ENCODE measurements at places on chromosomes 7 and 10.
A peak's percentile ranks its signal among the peaks of the same experiment; 100 is the strongest.

DNA sequence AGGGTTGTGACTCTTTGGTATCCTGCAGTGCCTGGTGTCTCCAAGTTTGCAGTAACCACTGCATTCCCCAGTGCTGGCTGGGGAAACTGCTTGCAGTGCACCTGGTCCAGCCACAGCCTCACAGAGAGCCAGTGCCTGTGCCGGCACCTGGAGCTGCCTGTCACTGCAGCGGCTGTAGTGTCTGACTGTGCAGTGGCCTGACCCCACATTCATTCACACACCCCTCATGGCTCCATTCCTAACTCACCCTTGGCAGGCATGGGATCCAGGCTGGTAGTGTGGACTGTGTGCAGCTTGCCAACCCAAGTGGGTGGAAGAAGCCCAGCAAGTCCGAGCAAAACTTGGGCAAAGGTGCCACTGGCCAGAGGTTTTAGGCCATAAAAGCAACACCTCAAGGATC, 3.7 kb upstream of the CYP3A43 start:
- no peak for DNase-seq

DNA sequence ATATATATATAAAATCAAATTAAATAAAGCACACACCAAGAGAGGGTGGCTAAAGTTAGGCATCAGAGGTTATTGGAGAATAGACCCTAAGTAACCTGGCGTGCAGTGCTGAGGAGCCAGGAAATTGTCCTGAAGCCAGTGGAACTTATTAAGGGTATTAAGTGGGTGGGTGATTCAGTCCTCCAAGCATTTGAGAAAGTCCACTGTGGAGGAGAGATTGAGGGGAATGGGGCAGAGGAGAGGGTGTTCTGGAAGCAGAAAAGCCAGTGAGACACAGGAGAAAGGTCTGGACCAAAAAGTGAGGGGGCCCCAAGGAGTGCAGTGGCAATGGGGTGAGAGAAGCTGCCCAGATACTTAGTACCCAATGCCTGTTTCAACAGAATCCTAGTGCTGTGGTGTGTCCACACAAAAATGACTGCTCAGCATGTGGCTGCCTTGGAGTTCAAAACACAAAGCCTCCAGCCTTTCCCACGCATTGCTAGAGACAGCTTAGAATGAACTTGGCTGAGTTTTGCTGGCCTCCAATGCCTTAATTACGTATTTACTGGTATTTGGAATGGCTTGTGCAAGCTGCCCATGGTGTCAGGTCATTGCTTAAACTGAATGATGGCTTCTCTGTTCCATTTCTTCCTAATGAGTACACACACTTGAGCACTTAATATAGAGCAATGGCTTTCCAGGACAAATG, 44.9 kb upstream of the CHST15 start:
- DNase-seq: no peak

DNA sequence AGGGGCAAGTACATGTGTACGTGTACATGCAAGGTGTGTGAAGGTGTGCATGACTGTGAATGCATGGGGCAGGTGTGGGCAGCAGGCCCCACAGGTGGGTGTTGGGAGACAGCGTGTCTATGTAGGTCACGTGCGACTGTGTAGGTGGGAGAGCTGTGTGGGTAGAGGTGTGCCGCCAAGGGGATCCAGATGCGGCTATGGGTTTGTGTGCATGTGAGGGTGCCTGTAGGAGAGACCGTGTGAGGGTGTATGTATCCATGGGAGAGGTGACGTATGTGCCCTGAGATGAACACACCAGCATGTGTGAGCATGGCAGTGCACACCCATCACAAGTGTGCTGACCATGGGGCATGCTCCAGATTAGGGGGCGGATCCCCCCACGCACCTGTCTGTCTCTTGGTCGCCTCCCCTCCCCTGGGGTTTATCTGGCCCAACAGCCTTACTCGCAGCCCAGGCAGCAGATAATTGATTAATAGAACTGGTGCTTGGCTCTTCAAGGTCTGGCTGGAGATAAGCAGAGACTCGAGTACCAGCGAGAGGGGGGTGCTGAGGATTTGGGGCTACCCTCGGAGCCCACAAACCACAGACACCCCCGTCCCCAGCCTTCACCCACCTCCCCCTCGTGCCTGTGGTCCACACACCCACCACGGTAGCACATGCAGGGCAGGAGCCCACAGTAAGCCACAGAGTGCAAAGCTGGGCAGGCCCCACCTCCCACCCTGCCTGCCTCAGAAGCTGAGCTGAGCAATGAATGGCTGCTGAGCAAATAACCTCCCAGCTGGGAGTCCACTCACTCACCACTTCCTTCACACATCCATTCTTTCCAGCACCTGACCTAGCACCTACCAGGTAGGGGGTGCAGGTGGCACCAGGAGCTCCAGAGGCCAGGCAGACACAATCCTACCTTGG, 41.4 kb upstream of the ZMIZ1 start:
- DNase-seq: no peak

DNA sequence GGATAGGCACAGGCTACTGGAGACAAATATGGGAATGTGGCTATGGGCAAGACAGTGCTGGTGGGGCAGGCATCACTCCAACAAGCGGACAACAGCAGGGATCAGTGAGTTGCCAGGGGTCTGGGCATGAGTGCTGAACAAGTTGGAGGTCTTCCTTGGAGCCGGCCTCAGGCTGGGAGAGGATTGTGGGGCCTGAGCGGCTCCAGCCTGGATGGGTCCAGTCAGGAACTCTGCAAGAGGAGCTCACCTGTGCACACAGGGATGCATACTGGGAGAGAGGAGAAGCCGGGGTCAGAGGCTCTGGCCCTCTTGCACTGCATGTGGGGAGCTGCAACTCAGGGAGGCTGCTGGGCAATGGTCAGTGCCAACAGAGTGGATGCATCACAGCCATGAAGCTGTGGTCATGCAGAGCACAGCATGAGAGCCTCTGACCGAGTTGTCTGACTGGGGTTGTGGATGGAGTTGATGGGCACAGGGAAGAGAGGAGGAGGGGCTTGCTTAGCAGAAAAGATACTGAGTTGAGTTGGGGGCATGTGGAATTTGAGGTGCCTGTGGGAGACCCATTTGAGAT, 204.0 kb upstream of the ZNF32 start:
- no peak for DNase-seq

DNA sequence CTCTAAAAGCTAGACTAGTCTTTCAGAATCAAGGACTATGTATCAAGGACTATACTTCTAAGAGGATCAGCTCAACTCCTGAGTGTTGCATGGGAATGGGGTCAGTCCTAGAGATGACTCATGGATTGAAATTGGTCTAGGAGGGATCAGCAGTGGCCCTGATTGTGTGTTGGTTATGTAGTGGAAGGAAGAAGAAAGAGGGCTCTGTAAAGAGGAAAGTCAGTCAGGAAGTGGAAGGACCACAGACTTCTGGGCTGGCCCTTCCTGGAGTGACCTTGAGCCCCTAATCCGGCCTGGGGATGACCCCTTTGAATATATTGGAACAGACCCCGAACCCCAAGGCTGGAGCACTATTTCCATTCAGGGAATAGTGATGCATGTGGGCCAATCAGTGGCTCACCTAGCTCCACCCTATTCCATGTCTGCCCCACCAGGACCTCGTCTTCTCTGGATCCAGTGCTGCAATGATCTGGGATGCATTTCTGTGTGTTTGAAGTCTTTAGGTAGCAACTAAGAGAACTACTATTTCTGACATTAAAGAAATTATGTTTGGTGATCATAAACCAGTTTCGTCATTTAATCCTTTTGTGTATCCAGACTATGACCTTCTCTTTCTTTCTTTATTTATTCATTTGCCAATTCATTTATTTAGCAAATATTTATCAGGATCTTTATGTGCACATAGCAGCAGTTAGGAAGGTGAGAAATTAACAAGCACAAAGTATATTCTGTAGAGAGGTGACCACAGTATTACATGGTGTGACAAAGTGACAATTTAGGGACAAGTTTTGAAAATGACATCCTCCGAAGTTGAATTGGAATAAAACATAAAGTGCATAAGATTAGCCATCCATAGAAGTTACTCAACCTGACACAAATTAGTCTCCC, 48.6 kb upstream of the KIF5B start:
- DNase-seq: peak; percentile 31

DNA sequence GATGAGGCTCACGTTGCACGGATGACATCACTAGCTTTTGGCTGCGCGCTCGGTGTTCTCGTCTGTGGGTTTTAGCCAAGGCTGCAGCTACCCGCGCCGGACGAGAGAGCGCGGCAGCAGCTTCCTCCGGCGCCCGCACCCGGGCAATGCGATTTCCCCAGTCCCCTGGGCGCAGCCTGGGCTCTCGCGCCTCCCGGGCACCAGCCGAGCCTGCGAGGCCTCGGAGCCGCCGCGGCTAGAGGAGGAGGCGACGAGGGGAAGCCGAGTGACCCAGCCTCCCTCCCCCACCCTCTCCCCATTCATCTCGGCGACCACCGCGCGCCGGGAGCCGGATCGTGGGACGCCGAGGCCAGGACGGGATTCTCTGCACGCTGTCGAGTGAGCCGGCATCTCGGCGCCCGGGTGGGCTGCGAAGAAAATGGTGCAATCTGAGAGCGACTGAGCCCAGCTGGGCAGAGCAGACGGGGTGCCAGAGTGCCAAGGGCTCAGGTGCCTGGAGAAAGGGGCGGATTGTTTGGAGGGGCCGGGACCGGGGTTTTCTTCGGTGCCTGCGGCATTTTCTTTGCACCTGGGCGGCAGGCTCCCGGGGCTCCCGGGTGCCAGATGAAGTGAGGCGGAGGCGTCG, 1.2 kb upstream of the TMEM178B start:
- DNase-seq: peak; percentile 78

- DNase-seq: no peak
Measured at GRCh38 chr10:97532935-97533671, 34.4 kb downstream of the UBTD1 start.

GRCh38 chr10:71216751-71217265, 4.4 kb downstream of the UNC5B start:
- DNase-seq: peak; percentile 56

GRCh38 chr10:31694929-31695837, 233.4 kb downstream of the ARHGAP12 start:
- DNase-seq: no peak

DNA sequence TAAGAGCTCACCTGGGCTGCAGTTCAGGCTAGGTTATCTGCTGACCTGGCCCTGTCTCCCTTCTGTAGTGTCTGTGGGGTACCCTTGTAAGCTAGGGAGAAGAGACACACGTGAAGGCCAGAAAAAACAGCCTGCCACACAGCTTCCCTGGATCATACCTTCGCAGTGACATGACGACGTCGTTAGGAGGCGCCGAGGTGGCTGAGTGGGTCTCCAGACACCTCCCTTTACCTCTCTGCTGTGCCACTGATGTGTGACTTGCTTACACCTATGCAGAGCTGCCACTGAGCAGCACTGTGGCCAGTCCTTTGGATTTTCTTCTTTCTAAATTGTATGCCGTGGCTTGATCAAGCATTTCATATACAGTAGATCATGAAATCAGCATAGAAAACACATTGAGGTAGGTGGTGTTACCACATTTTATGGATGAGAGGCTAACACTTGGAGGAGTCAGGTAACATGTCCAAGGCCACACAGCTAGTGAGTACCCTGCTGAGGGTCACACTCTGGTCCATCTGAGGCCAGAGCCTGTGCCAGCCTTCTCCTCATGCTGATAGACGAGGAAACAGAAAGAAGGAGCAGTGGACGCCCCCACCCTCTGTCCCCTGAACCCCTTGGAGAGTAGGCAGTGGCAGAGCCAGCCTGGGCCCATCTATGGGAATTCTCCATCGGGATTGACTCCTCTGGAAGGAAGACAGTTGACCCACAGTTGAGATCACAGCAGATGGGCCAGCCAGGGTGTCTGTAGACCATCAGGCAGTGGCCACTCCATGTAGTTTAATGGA, 23.1 kb downstream of the HTRA1 start:
- DNase-seq: no peak

DNA sequence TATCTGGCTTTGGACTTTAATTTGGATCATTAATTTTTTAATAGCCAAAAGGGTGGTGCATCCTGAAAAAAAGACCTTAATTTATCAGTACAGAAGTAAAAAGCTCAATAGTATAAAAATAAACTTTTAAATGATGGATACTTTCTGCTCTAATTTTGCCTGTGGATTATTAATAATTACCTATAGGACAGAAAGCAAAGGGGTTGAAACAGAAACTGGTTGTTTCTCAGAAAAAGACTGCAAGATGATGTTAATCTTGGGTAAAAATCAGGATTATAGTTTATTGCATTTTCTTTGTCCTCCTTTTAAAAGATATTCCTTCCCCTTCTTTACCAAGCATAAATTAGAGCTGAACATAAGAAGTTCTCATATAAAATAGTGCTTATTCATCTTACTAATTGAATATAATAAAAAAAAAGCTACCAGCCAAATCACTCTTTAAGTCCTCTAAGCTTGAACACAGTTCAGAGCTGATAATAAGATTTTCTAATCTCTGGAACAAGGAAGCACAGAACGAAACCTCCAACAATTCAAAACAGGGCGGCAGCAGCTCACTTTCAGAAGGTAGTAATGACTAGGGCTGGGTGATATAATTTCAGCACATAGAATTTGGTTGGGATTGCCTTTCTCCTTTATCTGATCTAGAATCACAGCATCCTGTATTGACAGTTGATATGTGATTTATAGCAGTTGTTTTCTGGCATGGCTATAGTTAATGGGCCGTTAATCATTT, 8.1 kb upstream of the GPR85 start:
- no peak for DNase-seq

- peak; percentile 91 for DNase-seq
Measured at GRCh38 chr10:89327803-89328441, at the start of gene IFIT3. TSS of gene IFIT3 (plus strand) at chr10:89327997. CDS start at chr10:89328074, 77 bp downstream.

DNA sequence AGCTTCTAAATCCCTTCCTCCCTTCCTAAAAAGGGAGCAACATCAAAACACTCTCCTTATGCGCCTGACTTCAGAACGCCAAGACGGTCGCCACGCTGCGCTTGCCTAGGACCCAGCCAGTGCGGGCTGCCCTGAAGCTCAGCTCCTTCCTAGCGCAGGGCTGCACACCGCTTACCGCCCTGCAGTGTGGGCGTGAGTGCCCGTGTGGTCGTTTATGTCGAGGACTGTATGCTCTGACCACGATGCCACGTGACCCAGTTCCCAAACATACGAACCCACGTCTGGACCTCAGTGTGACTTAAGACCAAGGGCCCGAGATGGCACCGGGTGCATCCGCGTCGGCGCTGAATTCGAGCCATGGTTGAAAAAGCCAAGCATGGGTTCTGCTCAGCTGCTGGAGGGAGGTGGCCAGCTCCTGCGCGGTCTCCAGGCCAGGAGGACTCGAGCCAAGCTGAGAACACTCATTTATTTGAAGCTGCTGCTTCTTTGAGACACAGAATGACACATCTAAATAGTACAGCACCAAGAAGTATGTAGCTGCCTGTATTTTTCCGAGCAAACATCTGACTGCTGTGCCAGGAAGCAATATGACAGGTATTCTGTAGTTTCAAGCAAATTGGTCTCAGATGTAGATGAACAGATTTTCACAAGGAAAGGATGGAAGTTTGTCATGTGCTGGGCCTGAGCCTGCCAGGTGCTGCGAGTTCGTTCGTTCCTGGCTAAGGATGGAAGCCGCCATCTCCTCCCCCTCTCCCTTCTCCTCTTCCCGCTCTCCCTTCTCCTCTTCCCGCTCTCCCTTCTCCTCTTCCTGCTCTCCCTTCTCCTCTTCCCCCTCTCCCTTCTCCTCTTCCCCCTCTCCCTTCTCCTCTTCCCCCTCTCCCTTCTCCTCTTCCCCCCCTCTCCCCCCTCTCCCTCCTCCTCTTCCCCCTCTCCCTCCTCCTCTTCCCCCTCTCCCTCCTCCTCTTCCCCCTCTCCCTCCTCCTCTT, 184.7 kb downstream of the EBF3 start:
- no peak for DNase-seq
